ENCODE measurements at places on chromosomes 3 and 15. TPM values are rescaled to one million over a fixed set of nuclear protein-coding genes. Genes with fewer than 3 reads are reported as not detected.

- DNase-seq = no peak
Observed at GRCh38 chr3:136819731-136820679, 1.1 kb downstream of the SLC35G2 start.

DNA sequence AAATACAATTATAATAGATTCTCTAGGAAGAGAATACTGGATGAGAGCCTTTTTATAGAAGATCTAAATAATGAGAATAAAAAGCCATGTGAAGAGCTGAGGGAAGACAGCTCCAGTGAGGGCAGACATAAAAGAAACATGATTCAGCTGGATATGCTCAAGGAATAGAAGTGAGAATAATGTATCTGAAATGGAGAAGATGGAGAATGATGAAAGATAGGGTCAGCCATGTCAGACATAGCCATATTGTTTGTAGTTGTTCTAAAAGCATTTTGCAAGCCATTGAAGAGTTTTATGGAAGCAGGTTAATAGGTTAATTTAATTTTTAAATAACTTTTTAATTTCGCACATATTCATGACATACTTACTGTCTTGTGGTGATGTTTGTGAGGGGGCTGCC is 713.5 kb upstream of the ARPP21 start:
- DNase-seq = no peak

DNA sequence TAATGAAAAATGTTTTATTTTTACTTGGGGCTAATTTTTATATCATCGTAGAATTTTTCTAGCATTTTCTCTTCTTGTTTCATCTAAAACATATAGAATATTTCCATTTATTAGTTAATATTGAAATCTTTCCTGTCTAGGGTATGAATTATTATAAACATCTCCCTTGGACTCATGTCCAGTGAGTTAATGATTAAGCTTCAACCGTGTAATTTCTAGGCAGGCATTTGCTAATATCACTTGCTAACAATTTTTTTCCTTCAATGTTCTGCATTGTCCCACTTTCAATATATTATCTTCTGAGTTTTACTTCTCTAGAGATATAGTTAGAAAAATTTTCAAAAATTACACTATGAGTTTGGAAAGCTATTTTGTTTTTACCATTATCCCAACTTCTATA is 1371.6 kb upstream of the EPHA6 start:
- no peak for DNase-seq

The BFSP2 gene
- polyA plus RNA-seq = not detected

The SLC9C1 gene
- 0.42 TPM for polyA plus RNA-seq

DNA sequence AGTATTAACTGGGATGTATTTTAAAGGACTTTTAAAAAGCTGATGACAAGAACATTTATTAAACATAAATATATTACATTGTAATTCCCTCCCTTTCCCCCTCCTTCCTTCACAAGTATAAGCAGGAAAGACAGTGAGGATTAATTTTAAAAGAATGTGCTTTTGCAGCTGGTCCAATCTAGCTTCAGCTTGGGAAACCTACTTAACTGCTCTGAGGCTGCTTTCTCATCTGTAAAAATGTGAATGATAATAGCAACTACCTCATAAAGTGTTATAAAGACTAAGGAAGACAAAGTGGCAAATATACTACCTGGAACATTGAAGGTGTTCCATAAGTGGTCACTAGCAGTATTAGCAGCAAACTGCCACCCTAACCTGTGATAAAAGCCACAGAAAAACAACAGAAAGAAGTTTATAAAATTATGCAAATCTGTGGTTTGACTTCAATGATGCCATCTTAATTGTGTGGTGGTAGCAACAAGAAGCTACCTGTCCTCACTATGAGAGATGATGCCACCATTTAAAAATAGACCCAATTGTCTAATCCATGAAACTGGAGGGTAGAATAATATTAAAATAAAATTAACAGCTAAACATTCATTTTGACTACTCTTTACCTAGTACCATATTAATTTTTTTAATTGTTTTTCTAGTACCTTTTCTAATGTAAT is 20.0 kb downstream of the DHX36 start:
- no peak for DNase-seq

GRCh38 chr3:28118087-28118486 is 123.3 kb upstream of the CMC1 start:
- DNase-seq = no peak

GRCh38 chr3:30511524-30512251 is 94.7 kb upstream of the TGFBR2 start:
- no peak for DNase-seq

The KNL1 gene
- polyA plus RNA-seq = 7.5 TPM

- no peak for DNase-seq
Observed at GRCh38 chr3:23546181-23546580, 259.6 kb upstream of the UBE2E1 start.

- DNase-seq = no peak
Observed at GRCh38 chr3:27802849-27803248, 80.7 kb upstream of the EOMES start.

The STXBP5L gene
- polyA plus RNA-seq = 0.04 TPM

The CEMIP gene
- 2.4 TPM for polyA plus RNA-seq

GRCh38 chr3:61912158-61912557 is 350.8 kb downstream of the PTPRG start:
- DNase-seq = no peak

The ARGFX gene
- not detected for polyA plus RNA-seq

DNA sequence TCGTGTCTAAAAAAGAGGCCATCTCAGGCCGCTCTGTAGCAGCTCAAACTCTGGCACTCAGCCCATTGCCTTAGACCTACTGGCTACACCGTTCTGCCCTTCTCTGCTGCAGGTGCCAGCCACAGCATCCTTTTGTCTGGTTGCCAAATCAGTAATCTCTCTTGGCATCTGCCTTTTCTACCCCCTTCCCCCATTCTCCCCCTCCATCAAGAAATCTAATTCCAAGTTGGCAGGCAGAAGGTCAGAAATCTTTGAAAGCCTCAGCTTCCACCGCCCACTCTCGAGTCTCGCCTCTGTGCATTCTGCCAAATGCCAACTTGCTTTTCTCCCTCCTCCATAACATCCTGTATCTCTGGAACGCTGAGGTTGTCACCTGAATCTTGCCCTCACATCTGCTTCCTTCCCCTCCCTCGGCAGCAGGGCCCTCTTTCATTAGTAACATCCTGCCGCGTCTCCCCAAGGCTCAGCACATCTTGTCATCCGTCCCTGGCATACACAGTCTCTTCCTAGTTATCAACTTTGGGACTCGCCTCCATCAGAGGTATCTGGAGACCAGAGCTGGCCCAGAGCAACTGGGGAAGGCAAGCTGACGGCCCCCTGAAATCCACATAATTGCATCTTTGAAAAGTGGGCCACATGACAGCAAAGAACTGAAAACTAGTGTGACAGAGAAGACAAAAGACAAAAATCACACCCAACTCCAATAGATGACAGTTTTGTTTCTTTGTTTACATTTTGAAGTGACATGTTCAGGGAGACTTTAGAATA is 312.0 kb upstream of the CCDC54 start:
- DNase-seq = no peak

The PAQR5 gene
- polyA plus RNA-seq = 0.37 TPM

- DNase-seq = no peak
Observed at GRCh38 chr3:71710906-71711494, 14.2 kb downstream of the EIF4E3 start.

GRCh38 chr15:85443593-85444087 is 63.2 kb downstream of the AKAP13 start:
- no peak for DNase-seq

The GOLGA8H gene
- 0.81 TPM for polyA plus RNA-seq

DNA sequence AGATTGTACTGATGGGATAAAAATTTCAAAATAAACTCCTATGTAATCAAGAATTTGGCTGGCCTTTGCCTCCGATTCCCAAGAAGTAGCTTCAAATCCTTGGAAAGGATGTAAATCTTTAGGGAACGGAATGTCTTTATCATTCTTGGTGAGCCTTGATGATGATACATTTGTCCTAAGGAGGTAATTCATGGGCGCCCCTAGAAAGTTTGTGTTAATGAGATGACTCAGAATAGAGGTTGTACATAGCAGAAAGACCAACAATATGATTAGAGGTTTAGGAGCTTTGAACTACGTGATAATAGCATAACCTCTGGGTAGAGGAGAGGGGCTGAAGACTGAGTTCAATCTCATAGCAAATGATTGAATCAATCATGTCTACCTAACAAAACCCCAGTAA is 248.6 kb upstream of the SLITRK3 start:
- no peak for DNase-seq

- DNase-seq = no peak
Observed at GRCh38 chr3:48236531-48236930, 4.4 kb upstream of the ZNF589 start.

The HESX1 gene
- polyA plus RNA-seq = 1.6 TPM

GRCh38 chr3:171526146-171526545 is 65.9 kb upstream of the TNIK start:
- DNase-seq = no peak

The ZIC4 gene
- 8.5 TPM for polyA plus RNA-seq

- no peak for DNase-seq
Observed at GRCh38 chr3:194080913-194081800, 54.8 kb upstream of the HES1 start.

DNA sequence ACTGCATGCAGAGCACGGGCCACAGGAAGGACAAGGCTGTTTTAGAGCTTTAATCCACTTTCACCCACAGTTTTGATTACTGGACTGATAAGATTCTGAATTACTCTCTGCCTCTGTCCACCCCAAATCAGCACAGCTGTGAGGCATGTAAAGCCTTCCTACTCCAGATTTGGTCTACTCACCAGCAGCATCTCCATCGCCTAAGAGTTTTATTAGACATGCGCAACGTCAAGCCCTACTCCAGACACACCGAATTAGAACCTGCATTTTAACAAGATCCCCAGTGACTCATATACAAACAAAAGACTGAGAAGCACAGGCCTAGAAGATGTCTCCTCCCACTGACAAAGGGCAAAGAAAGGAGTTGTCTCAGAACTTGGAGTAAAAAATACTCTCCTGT is 221.2 kb downstream of the TUSC7 start:
- DNase-seq = no peak

DNA sequence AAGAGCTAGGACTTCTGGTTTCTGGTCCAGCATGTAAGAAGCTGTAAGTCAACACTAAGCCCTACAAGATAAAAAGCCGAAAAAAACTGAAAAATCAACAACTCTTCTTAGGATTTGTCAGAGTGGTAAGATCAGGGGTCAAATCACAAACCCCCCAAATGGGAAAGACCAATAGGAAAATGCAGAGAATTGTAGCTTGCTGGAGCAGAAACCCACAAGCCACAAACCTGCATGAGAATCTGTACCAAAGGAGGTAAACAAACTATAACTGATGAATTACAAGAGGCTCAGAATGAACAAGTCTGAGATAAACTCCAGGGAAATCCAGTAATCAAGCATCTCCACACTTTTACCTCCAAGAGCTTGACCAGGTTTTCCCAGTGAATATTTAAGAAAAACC is 36.0 kb downstream of the RFX7 start:
- DNase-seq = no peak

- no peak for DNase-seq
Observed at GRCh38 chr3:64575211-64575844, 112.5 kb downstream of the ADAMTS9 start.

DNA sequence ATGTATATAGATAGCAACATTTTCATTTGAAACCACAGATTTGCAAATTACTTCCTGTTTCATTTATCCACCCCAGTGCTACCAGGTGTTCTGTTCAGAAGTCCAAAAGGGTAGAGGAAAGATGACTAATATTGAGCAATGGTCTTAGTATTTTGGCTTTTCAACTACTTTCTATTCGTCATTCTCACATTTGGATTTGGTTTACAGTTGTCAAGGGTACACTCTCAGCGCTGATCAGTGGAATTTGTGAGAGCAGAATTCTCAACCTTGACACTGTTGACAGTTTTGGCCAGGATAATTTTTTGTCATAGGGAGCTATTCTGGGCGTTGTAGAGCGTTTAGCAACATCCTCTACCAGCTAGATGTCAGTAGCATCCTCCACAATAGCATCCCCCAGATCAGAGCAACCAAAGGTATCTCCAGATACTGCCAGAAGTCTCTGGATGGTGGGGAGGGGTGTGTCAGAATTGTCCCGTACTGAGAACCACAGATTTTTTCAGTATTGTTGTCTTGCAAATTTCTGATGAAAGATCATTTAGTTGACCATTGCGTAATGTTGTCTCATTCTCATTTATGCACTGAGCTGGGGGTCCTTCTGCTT is 4.2 kb downstream of the HMCES start:
- no peak for DNase-seq

- no peak for DNase-seq
Observed at GRCh38 chr3:184639351-184639750, 72.5 kb downstream of the MAGEF1 start.

DNA sequence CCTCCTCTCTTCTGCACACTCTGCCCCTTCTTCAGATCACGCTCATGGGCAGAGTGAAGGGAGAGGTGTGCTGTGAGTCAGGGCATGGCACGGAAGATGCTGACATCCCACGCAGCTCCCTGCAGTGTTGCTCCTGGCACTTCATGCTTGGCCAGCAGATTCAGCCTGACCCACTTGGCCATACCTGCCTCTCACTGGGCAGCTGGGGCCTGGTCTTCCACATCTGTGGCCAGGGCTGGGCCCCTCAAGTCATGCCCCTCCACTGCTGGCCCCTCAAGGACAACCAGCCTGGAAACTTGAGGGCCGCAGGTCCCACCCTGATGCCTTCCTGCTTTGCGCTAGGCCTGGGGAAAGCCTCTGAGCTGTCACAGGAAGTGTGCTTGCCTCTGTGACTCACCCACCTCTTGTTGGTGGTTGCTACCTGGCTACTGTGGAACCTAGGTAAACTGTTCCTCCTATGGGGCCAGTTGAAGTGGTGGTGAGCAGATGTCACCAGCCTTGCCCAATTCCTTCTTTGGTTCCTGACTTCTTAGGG is 48.7 kb downstream of the BSN start:
- DNase-seq = no peak

GRCh38 chr3:56899078-56899477 is 97.3 kb upstream of the ARHGEF3 start:
- no peak for DNase-seq

DNA sequence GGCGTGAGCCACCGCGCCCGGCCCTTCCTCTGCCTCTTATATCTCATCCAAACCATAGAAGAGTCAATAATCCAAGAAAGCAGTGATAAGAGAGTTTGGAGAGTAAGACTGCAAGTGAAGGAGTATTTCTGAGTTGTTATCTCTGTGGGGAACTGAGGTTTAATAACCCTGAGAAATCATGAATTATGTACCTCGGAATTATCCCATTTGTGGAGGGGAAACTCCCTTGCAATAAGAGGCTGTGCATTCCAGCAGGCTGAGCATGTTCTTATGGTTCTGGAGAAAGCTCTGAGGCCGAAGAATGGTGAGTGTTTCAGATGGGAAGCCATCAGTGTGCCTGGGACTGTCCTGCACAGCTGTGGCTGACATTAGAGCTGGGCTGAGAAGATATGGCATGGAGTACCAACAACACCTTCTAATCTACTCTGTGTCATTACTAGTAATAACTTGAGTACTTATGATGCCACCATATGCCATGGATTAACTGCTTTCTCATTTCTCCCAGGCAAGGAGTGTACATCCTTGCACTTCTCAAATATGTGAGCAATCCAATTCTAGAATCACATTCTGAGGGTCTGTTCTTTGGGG is 31.4 kb upstream of the NOX5 start:
- no peak for DNase-seq

DNA sequence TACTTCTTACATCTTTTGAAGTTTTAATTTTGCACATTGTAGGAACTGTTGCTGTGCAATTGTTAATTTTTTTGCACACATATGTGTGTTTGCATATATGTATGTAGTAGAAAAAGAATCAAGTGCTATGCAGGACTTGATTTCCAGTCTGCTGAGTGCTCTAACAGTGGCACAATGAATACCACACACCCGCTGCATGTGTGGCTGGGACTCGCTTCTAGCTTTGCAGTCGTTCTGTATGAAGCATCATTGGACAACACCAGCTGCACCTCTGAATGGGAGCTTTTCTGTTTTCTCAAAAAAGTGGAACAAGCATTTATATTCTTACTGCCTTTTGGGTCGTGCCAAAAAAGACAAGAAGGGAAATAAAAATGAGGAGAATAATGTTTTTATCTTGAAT is 564.7 kb downstream of the FOXP1 start:
- DNase-seq = no peak

The SMAD6 gene
- 3.7 TPM for polyA plus RNA-seq

Data from forelimb muscle (tissue), 1 donor.